ENCODE measurements at places on chromosomes 16 and 17. TPM values are rescaled to one million over a fixed set of nuclear protein-coding genes. Genes with fewer than 3 reads are reported as not detected.

The NEURL4 gene
- 15.0 TPM for total RNA-seq

The SLC35G6 gene
- total RNA-seq, result not detected

The ACSM3 gene
- total RNA-seq, result 0.13 TPM

The USP43 gene
- 0.13 TPM for total RNA-seq

The CACNG1 gene
- total RNA-seq, result not detected

The CHMP6 gene
- total RNA-seq, result 12.3 TPM

The KCNG4 gene
- not detected for total RNA-seq

The PYY gene
- not detected for total RNA-seq

- no peak for DNase-seq
These were observed 15.2 kb upstream of the DPEP1 start for GRCh38 chr16:89598199-89598598.

DNA sequence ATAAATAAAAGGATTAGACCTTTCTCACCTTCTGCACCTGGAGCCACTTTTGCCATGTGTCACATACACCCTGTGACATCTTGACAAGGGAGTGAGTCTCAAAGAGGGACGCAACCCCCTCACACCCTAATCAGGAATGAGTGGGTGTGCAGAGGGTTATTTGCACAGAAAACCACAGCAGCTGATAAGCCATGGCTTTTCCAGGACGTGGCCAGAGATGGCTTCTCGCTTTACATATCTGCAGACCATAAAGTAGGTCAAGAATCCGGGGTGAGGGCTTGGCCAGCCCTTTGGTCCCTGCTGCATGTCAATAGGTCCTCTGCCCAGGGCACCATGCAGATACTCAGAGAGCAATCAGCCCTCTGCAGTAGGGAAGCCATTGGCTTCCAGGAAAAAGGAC lies 2.4 kb upstream of the CD300LF start:
- DNase-seq, result no peak

DNA sequence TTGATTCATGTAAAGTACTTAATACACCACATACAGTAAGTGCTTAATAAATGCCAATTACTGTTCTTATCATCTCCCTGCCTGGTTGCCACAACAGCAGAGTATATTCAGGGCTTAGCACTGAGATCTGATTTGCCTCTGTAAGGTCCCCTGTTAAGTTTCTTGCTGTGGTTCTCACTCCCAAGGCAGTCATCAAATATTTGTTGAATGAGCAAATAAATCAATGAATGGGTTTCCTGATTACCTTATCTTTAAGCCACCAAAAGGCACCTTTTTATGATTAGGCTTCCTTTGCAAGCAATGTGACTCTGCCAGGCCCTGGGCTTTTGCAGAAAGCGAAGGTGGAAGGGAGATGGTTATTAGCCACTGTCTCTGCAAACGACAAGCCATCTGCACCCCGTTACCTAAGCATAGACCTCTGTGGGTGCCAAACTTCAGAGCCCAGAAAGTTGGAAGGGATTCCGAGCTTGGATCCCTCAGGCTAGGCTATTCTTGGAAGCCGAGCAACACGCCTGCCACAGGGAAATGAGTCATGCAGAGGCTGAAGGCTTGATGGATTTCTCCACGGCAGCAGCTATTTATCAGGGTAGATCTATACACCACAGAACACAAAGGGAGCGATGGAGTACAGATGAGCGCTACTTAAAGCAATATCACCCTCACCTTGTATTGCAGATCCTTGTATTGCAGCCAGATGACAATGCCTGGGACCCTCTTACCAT lies 102.0 kb downstream of the GRIN2A start:
- no peak for DNase-seq

DNA sequence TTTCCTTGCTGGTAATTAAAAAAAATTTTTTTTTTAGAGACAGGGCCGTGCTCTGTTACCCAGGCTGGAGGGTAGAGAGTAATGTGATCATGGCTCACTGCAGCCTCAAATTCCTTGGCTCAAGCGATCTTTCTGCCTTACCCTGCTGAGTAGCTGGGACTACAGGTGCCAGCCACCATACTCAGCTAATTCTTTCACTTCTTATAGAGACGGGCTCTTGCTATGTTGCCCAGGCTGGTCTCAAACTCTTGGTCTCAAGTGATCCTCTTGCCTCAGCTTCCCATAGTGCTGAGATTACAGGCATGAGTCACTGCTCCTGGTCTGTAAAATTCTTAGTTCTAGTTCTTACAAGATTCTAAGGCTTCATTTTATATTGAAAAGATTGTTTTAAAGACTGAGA lies 11.1 kb downstream of the SMIM36 start:
- no peak for DNase-seq

- DNase-seq, result peak; percentile 78
These were observed 12.4 kb downstream of the ATP5PD start for GRCh38 chr17:75034236-75034908.

DNA sequence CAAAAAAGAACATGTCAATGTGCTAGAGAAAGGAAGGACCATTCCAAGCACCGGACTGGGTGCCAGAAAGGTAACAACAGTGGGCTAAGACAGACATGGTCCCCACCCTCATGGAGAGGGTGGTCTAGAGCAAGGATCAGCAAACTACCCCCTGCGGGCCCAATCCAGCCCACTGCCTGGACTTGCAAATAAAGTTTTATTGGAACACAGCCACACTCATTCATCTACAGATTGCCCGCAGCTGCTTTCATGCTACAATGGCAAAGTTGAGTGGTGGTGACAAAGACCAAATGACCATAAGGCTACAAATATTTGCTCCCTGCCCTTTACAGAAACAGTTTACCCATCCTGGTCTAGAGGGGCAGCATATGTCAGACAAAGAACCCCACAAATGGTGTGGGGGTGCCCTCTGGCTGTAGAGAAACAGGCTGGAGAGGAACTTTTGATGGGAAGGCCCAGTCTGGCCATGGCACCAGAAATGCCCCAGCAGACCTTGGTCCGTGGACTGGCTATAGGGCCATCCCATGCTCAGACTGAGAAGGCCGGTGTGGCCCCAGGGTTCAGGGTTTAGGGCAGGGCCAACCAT lies 15.2 kb downstream of the CDH5 start:
- DNase-seq, result no peak

- no peak for DNase-seq
These were observed 23.7 kb downstream of the CNGB1 start for GRCh38 chr16:57947261-57947660.

GRCh38 chr17:7382901-7383300 lies 2.0 kb downstream of the TNK1 start:
- DNase-seq, result no peak

DNA sequence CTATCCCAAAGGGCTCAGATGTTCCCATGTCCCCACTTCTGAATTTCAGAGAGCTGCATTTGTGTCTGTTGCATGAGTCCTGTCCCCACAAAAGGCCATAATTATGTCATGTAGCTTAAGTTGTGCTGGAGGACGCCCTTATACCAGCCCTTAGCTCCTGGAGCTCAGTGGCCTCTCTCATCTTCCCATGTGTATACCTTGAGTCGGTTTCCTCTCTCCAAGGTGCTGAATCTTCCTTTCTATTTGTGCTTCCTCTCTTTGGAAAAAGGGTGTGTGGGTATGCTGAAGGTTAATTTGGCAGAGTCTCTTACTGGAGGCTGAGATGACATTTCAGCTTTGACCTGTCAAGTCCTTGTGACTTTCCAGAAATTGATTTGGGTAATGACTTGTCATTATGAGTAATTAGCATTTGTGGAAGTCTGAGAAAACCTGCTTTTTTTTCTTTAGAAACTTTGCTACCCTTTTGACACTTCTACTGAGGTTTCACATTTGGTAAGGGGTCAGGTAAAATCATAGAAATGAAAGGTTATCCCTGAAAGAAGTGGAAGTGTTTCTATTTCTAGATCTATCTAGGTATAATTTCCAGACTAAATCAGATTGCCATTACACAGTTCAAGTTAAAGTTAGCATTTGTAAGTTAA lies 185.4 kb downstream of the ABCC12 start:
- DNase-seq, result no peak

GRCh38 chr16:50274326-50275097 lies 8.2 kb downstream of the ADCY7 start:
- no peak for DNase-seq

GRCh38 chr17:16939606-16940115 lies 32.3 kb downstream of the TNFRSF13B start:
- no peak for DNase-seq

DNA sequence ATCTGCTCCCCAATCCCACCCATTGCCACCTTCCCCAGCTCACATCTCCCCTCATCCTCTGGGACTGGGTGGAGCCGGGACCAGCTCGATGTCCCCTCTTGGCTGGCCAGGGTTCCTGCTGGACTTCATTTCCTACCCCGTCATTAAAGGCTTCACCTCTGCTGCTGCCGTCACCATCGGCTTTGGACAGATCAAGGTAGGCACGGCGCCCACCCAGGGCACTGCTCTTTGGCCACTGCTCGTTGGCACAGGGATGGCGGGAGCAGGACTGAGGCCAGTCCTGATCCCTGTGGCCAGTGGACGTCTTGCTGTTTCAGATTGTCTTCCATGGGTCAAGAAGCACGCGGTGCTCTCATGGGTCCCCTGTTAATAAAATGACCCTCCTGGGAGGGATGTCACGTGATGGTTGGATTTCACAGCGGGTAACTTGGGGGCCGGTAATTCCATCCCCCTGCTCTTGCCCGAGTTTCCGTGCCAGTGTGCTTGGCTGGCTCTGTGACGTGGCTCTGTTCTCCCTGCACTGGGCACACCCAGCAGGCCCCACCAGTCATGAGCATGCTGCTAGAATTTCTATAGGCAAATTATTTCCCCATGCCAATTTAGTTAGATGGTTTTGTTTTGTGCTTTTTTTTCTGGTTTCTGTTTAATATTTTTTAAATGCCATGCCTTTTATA lies 3.1 kb downstream of the SLC26A11 start:
- DNase-seq, result no peak

- peak; percentile 98 for DNase-seq
These were observed 25.3 kb downstream of the G6PC3 start for GRCh38 chr17:44095647-44096496.

- no peak for DNase-seq
These were observed 18.0 kb downstream of the TNRC6A start for GRCh38 chr16:24747441-24747840.

DNA sequence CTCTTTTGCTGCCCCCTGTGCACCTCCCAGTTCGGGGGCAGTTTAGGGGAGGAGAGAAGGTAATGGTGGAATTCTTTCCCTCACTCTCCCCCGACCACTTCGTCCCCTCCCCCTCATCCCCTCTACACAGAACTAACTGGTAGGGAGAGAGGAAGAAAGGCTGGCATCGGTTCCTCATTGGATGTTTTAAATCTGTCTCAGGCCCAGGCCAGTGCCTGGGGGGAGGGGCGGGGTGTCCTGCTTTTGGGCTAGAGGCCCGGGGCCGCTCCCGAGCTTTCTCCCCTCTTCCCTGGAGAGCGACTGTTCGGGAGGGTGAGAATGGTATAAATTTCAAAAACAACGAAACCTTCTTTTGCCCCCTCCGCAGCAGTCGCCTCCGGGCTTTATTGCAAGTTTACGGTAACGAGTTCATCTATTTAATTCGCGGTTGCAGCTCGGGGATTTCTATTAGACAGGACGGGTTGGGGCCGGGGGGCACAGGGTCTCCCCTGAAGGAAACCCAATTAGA lies at the start of gene PRAC2:
TSS of gene PRAC2 (plus strand) at position 271 of the 508 bp plus-strand sequence. CDS start 1,226 bp downstream, outside the sequence.
- no peak for DNase-seq

DNA sequence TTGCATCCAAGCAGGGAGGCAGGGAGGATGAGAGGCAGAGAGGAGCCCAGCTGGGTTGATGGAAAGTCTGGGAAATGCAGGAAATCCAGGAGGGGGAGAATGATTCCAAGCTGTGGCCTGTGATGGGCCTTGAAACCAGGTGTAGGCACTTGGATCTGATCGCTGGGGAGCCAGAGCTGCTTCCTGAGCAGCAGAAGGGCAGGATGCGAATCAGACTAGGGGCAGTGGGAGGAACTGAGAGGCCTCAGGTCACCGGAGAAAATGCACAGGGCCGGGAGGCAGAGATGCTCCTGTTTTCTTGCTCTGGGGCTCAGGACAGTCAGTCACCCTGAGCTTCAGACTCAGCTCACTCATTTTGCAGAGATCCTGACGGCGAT lies 29.6 kb upstream of the MEOX1 start:
- no peak for DNase-seq

DNA sequence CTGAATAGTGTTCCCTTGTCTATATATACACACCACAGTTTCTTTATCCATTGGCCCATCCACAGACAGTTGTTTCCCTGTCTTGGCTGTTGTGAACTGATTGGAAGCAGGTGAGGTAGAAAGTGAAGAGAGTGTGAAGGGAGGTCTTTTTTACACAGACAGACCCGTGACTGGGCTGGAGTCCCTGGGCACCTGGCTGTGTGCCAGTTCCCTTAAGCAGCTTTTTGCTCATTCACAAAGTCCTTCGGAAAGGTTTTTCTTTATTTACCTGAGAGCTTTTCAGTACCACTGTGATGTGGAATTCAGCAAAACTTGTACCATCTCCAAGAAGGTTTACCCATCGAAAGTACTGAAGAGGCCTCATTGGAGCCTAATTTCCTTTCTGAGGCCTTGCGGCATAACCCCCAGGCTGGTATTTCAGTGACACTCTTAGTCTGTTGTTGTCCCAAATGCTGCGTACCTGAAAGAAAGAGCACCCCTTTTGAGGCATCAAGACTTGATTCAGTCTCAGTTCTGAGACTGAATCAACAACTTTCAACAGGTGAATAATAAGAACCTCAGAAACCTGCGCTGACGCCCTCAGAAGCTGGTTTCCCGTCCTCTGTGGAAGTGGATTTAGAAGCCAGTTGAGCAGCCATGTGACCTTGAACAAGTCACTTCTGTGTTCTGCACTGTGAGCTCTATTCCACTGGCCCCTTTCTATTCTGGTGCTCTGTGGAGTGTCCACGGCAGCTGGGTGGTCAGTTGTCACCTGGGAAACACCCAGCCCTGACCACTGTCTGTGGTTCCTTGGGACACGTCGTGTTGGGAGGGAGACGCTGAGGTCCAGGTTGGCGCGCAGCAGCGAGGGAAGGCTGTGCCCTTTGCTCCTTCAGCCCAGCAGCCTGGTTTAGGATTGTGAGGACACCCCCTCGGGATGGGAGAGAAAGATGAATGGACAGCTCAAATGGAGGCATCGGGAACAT lies 53.9 kb upstream of the CRISPLD2 start:
- no peak for DNase-seq

DNA sequence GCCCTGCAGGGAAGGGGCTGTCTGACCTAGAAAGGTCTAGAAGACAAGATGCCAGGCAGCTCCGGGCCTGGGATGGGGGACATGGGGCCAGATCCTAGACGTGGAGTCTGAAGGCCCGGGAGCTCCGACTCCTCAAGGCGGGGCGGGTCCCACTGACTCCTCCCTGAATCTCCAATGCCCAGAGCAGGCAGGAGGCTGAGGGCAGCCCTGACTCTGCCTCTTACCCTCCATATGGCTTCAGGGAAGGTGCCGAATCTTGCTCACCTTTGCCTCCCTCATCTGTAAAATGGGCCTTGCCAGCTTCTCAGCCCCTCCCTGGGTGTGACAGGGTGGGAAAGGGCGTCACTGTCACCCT lies 14.8 kb downstream of the VASN start:
- DNase-seq, result no peak

Data from dermis microvascular lymphatic vessel endothelial cell (primary cell).